ENCODE measurements at places on chromosomes 12 and 14.

DNA sequence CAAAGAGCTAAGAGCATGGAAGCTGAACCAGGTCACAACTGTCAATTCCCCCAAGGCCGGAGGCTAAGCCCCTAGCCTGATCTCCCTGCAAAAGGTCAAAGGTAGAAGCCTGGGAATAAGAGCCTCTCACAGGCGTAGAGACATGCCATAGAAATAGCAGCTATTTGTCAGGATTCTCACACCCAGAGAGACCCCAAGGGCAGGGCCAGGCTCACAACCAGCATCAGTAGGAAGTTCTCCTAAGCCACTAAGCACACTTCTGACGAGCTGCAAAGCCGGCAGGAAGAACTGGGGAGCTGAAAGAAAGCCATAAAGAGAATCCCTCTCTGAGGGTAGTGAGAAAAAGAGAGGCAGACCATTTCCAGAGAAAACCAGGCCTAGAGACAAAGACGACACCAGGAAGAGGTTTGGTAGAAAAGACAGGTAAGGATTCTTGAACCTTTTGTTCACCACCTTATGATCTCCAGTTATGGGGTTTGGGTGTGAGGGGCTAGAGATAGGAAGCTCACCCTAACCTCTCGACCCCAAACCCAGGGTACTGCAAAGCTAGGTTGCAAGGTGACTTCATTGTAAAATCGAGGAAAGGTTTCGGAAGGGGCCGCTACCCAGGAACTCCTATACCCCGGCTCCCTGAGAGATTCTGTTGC lies 1.0 kb downstream of the SMARCC2 start:
- DNase-seq = no peak

DNA sequence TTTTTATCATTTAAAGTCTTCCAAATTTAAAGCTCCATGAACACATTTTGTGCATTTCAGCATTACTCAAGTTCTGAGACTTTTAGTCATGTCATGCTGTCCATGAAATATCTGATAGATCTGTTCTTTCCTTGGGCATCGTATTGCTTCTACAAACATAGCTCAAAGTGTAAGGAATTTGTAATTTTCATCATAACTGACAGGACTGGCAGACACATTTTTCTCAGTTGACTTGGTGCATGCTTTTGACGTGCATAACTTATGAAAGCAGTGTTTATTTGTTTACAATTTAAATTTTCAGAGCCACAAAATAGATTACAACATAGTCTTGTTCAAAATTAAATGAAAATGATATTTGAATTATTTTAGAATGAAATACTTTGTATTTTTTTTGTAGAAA lies 812.1 kb upstream of the NOVA1 start:
- DNase-seq = no peak

DNA sequence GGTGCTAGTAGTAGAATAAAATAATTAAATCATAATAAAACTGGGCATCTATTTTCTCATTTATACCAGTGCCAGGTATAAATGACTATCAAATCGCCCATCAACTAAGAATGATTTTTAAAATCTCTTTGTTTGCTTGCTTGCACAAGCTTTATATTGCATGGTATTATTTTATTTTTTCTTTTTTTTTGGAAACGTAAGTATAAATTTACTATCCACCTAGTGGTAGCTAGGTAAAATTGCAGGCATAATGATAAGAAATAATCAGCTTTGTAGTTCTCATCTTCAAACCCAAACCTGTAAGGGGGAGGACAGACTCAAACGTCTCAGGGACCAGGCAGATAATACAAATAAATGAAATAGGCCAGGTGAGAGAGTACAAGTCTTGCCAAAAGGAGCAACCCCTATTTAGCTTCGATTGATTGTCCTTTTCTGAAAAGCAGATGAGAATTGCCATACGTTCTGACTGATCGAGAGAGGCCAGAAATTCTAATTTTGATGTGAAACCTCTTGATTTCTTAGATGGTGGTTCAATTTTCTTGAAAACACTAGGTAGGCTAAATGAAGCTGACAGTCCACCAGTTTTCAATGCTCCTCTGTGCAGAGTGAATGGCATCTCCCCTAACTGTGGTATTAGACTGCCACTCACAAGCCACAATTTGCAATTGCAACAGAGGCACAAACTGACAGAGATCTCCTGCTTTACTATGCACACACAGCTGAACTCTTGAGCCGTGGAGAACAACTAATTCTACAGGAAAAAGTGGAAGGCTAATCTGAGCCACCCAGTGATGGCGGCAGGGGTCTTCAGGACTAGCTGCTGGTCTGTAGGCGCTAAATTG lies 189.3 kb downstream of the DACT1 start:
- DNase-seq = no peak

GRCh38 chr14:59465316-59466135 lies at the start of gene GPR135:
Gene GPR135 (minus strand): TSS chr14:59465380. CDS start chr14:59465226, 154 bp downstream.
- DNase-seq = peak; percentile 40

GRCh38 chr14:75482366-75482765 lies 39.9 kb upstream of the BATF start:
- no peak for DNase-seq

GRCh38 chr12:74449872-74450271 lies 87.8 kb upstream of the ATXN7L3B start:
- no peak for DNase-seq

DNA sequence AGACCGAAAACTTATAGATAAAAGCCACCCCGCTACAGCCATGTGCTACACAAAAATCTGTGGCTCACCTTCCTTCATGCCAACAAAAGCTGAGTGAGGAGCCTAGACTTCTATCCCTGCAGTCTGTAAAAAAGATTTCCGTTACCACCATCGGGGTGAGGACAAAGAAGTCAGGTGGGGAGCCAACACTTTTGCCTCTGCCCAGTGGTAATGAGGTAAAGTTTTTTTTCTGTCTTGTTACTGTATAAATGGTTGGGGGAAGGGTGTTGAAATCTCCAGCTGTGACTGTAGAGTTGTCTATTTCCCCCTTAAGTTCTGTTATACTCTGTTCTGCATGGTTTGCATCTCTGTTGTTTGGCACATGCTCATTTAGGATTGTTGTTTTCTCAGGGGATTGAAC lies 707.8 kb downstream of the FLRT2 start:
- DNase-seq = no peak

GRCh38 chr12:91590966-91591638 lies 408.5 kb upstream of the DCN start:
- DNase-seq = no peak

DNA sequence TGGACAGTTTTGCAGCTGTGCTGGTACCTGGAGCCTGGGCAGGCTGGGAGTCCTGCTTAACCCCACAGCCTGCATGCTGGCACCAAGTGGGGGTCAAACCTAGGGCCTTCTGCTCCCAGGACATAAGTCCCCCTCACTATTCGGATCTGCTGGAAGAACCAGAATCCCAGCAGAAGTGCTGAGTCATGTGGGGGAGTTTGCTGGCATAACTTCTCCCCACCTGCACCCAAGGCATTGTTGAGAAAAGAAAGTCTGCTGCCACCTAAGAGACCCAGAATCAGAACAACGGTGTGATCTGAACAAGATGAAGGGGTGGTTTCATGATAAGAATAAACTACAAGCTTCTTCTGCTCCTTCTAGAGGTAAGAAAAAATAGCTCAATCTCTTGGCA lies 102.7 kb downstream of the RBM19 start:
- no peak for DNase-seq

- DNase-seq = no peak
Measured at GRCh38 chr12:2535583-2536204, 259.1 kb upstream of the FKBP4 start.

- no peak for DNase-seq
Measured at GRCh38 chr12:80420075-80420474, 24.0 kb upstream of the PTPRQ start.

GRCh38 chr12:115960868-115961802 lies 316.4 kb downstream of the MED13L start:
- DNase-seq = no peak

DNA sequence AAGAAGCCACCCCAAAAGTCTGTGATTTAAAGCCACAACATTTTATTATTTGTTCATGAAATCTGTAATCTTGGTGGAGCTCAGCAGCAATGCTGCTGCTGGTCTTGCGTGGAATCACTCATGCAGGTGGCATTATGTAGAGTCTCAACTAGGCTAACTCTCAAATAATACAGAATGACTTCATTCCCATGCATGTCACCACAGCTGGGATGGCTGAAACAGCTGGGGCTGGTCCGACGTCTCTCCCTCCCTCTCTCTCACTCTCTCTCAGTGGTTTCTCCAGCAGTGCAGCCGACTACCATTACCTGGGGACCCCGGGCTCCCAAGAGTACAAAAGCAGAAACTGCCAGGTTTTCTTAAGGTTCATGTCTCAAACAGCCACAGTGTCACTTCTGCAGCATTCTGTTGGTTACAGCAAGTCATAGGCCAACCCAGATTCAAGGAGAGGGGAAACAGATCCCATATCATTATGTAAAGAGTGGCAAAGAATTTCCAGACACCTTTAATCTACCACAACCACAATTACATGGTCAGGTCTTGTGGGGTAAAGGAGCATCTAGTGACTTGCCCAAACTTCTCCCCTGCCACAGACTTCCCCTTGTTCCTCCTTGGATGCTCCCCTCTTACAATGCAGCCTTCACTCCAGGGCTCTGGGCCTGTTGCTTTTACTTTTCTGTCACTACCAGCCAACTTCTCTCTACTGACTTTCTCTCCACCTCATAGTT lies 192.0 kb upstream of the HMGA2 start:
- DNase-seq = no peak

GRCh38 chr12:14261861-14262260 lies 103.6 kb upstream of the ATF7IP start:
- no peak for DNase-seq

Measured in HT-29 (cell line).